ENCODE measurements at places on chromosomes 13 and 19.
A peak's percentile ranks its signal among the peaks of the same experiment; 100 is the strongest.

DNA sequence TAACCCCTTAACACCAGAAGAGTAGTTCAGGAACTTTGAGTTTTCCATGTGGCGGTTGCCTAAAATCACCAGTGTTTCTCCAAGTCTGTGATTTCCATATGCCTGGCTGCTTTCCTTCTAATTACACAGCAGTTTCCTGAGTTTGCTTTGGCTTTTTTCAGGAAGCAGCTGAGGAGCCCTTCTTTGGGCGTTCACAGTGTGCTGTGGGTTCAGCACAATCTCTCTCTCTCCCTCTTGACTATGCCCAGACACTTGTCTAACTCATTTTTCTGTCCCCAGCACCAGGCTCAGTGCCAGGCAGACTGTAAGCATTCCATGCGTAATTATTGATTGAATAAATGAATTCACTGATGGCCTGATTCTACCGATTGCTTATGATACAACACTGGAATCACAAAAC lies 19.7 kb downstream of the SCEL start:
- DNase-seq: no peak

DNA sequence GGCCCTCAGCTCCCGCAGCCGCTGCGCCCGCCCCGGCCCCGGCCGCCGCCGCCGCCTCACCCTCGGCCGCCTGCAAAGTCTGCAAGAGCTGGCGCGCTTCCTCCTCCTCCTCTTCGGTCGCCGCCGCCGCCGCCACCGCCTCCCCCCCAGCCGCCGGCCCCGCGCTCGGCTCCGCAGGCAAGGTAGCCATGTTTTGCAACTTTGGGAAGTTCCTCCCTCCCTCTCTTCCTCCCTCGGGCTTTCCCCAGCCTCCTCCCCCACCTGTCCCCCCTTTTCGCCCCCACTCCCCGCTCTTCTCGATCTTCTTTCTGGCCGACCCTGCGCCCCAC lies 433 bp downstream of the SIX5 start:
- DNase-seq: no peak

- DNase-seq: peak; percentile 20
Observed at GRCh38 chr19:4456476-4456842, 1.1 kb downstream of the UBXN6 start.

- DNase-seq: no peak
Observed at GRCh38 chr13:106118050-106118449, 417.4 kb downstream of the EFNB2 start.

GRCh38 chr13:42883771-42884467 lies 102.5 kb downstream of the FAM216B start:
- no peak for DNase-seq

DNA sequence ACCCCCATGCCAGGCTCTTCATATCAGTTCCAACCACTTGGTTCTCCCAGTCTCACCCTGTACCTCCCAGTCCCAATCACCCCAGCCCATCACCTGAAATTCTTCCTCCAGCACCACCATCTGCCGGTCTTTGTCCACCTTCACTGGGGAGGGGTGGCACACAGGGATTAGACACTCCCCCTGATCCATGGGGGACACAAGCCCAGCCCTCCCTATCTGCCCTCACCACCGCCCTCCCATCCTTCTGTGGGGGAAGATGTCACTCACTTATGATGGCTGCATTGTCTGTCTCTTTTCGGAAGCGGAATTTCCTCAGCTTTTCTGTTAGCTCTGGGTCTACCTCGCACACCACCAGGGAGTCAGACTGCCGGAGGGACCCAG lies 685 bp downstream of the GMFG start:
- DNase-seq: no peak

DNA sequence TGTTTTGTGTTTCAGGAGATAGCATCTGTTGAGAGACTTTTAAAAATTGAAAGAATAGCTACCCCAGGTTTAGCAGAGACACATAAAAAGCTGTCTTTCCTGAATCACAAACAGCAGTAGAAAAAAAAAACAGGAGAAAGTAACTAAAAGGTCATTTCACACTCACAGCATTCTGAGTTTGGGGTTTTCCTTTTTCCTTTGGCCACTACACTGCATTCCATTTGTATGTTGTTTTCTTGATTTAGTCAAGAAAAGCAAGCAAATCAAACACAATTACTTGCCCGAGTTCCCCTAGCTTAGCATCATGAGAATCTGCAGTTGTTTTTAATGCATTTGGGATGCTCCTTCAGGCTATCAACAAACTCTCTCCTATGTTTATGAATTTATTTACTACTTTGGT lies 161.0 kb downstream of the KCTD12 start:
- DNase-seq: no peak

GRCh38 chr19:45906221-45906620 lies 3.8 kb upstream of the MYPOP start:
- no peak for DNase-seq

GRCh38 chr13:68319384-68319783 lies 1089.2 kb upstream of the PCDH9 start:
- no peak for DNase-seq

DNA sequence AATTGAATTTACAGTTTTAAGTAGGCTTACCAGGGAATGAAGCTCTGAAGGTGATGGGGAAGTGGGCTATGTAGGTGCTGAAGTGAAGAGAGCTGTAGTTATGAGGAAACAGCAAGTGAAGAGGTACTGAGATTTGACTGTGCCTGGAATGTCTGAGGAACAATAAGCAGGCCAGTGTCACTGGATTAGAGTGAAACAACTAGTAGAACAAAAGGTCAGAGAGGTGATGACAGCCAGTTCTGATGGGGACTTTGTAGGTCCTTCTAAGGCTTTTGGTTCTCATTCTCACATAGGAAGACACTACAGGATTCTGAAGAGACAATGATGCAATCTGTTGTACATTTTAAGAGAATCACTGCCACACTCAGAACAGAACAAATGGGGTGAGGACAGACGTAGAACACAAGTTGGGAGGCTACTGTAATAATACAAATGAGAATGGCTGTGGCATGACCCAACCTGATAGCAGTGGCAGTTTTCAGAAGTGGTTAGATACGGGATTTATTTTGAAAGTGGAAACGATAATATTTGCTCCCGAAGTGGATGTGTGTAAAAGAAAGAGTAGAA lies 130.8 kb downstream of the MYCBP2 start:
- no peak for DNase-seq

DNA sequence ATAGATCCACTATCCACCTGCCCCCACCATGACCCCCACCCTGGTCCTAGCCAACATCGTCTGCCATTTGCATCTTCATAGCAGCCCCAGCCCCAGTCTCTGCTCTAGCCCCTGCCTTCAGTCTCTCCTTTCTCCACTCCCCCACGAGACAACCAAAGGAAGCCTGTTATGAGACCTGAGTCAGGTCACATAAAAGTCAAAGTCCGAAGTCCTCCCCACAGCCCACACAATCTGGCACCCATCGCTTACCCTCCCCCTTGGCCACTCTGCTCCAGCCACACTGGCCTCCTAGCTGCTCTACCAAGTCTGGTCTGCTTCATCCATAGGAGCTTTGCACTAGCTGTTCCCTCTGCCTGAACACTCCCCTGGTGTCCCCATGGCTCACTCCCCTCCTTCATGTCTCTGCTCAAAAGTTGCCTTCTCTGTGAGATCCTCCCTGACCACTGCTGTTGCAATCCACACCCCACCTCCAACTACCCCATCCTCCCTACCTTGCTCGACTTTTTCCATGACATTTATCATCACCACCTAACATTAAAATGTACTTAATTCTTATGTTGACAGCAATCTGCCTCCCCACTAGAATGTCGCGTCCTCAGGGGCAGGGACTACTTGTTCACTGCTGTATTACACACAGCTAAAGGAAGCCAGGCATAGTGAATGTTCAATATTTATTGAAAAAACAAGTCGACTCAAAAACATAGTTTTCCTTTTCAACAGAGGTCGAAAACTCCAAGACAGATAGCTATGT lies 1.2 kb upstream of the PLEKHG2 start:
- DNase-seq: no peak

DNA sequence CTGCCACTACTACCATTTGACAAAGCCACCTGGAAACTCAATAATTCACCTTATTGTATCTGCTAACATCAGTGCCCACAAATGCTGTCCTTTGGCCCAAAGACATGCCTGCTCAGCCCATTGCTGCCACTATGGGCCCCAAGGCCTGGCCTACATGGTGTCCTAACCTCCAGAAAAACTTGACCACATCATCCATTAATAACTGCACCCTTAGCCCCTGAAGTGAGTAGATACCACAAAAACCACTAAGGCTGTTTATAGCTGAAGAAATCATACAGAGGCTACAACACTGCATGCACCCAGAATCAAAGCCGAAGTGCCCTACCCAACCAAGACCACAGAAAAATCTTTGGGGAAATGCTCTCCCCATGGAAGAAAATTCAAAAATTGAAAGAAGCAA lies 932.8 kb upstream of the SLITRK6 start:
- DNase-seq: no peak

GRCh38 chr13:33111414-33112110 lies 95.3 kb downstream of the KL start:
- no peak for DNase-seq

GRCh38 chr19:13932911-13933393 lies 5.3 kb downstream of the PODNL1 start:
- DNase-seq: no peak

- no peak for DNase-seq
Observed at GRCh38 chr13:29746148-29746677, 104.2 kb downstream of the UBL3 start.

DNA sequence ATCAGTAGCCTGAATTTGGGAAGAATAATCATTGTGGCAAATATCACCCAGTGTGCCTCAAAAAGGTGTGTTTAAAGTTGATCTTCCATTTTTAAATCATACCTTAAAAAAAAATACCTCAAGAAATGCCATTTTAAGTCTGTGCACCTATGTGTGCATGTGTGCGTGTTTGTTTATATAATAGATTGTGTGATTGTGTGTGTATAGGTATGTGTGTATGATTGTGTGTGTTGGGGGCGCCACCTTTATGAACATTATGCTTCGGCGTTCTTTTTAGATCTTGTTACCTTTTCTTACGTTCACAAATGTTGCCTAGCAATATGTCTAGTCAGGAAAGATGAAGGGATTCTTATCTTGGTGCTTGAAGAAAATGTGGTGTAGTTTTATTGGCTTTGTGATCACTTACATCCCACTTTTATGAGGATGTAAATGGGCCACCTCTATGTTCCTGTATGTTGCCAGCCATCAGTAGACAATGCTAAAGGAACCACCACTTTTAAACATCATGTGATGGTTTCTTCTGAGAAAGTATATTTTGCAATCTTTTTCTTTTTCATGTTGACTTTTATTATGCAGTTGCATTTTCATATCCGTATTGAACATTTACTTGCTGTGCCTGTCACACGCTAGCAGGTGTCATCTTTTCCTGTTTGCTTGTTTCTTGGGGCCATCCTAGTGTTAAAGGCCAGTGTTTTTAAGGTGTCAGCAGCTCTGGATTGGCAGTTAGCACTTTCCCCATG lies 2.2 kb upstream of the IRS2 start:
- DNase-seq: no peak

DNA sequence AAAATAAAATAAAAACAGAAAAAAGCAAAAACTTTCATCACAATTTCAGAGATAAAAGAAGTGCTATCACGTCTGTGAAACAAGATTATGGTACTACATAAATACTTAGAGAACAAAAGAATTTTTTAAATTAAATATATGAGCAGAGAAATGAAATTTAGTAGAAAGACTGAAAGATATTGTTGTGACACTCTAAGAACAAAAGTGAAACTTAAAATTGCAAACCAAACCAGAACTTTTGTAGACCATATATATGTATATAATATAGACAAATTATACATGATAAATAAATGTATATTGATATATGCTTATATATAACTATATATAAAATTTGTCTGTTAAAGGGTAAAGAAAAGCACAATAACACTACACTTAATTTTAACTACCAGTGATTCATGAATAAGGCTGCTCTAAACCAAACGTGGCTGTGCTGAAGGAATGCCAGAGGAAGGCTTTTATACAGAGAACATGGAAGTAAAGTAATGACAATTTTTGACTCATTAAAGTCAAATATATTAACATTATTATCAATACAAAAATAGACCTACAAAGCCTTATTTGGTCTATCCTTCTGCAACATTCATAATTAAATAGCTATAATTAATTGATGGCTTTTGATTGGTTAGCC lies 1516.7 kb upstream of the PCDH20 start:
- DNase-seq: no peak

DNA sequence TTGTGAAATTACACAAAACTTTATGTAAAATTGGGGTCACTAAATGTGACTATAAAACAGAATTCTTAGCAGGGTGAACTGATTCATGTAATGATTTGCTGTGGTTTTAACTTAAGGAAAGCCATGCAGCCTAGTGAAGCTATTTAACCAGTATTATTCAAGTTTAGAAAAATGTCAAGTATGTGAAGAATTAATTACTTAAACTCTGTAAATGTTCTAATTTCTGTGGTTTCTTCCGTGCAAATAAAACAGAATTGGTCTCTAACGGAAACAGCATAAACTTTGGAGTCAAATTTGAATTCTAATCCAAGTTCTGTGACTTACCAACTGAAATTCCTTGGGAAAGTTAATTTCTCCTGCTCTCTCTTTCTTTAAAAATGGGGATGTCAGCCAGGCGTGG lies 13.3 kb downstream of the CDC16 start:
- DNase-seq: no peak

- no peak for DNase-seq
Observed at GRCh38 chr13:73054712-73055111, 4.1 kb upstream of the KLF5 start.

- no peak for DNase-seq
Observed at GRCh38 chr19:6588508-6589345, 2.2 kb downstream of the CD70 start.

DNA sequence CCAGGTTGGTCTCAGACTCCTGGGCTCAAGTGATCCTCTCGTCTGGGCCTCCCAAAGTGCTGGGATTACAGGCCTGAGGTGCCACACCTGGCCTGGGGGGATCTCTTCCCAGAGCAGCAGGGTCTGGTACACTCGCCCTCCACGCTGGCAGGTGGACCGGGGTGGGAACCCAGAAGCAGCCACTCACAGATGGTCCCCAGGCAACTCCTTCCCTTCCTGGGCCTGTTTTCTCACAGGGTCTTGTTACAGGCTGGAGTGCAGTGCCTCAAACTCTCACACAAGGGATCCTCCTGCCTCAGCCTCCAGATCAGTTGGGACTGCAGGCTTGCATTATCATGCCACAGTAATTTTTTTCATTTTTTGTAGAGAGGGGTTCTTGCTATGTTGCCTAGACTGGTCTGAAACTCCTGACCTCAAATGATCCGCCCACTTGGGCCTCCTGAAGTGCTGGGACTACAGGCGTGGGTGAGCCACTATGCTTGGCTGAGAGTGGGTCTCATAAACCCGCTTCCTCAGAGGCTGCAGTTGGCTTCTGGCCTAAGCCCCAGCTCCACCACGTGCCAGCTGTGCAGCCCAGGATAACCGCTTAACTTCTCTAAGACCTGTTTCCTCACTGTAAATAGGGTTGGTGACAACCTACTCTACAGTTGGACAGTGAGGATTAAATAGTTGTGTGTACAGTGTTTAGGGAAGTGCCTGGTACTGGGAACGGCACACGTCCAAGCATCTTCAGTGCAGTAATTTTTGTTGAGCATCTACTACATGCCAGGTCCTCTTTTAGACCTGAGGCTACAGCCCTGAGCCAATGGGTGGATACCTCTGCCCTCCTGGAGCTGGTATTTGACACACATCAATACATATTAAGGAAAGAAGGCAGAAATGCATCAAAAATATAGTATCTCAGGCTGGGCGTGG lies 871 bp upstream of the CCER2 start:
- DNase-seq: no peak

All from NCI-H510A (cell line).